ENCODE measurements at places on chromosomes 1 and 21.

DNA sequence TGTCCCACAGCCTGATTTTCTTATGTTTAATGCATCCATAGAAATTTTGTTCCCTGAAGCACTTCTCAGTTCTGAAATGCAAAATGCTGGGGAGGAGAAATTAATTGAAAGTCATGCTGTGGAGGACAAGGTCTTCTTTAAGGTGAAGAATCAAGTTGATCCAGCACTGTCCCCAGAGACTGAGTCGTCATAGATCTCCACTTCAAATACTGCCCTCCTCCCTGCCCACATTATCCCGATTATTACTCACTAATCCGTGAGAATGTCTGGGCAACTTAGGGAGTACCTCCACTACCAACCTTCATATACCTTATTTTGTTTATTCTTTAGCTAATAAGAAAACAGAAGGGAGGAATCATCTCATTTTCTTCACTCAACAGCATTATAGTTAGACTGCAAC is 70.0 kb upstream of the FMN2 start:
- DNase-seq, result no peak

- DNase-seq, result no peak
Measured at GRCh38 chr21:20882462-20883407, 115.5 kb upstream of the NCAM2 start.

DNA sequence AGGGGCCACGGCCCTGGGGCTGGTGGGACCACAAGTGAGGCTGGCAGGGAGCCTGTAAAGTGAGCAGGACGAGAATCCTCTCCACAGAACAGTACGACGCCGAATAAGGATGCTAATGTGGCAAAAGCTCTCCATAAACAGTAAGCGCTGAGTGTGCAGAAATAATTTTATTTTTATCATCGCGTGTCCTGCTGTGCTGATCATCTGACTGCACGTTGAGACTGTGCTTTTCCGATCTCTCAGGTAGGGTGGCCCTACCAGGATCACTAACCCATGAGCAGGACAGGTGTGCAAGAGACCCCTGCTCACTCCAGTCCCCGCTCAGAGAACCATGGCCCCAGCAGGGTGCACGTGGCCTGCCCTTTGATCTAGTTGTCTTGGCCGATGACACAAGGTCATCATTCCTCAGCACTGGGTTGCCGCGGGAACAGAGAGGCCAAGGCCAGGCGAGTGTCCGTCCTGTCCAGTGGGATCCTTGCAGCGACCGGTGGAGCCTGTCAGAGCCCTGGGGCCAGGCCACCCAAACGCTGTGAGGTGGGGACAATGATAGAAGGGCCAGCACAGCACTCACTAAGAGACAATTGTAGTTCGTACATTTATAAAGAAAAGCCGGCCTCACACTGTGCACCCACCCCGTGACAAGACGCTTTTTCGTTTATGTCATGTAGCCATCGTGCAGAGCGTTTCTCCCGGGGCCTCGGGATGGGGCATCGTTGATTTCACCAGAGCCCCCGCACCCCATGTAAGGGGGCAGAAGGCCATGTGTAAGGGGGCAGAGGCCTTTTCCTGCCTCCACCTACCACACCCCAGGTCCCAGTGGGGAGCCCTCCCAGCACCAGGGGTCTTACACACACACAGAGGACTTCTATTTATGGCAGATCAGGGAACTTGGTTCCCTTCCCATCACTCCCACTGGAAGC is 52.7 kb upstream of the ADARB1 start:
- no peak for DNase-seq

- no peak for DNase-seq
Measured at GRCh38 chr1:55375617-55376258, 160.6 kb upstream of the USP24 start.

GRCh38 chr1:193355626-193356025 is 169.2 kb upstream of the B3GALT2 start:
- no peak for DNase-seq
